ENCODE measurements at places on chromosomes 7 and 10.

DNA sequence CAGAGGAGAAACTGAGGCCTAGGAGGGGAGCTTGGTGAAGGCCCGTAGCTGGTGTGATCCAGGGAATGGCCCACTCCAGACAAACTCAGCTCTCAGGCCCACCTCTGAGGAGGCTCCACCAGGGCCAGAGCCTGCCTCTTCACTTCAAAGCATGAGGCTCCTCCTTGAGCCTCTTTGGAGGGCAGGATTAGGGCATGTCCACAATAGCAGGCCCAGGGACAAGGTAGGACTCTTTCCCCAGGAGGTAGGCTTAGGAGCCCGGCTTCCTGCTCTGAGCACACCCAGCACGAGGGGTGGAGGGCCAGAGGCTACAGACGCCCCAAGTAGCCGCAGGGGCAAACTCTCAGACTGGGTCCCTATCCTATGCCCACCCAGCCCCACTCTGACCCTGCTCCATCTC, 164.6 kb upstream of the ZMIZ1 start:
- DNase-seq: no peak

DNA sequence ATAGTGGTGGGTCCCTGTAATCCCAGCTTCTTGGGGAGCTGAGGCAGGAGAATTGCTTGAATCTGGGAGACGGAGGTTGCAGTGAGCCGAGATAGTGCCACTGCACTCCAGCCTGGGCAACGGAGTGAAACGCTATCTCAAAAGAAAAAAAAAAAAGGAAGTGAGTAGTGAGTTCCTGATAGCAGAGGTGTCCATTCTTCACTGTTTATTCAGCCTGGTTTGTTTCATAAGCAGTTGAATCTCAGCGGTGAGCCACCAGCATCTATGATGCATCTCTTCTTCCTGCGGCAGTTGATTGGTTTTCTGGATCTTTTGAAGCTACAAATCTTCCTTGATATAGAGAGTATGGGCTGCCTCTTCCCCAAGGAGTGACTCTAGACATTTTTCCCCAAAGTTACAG, 316.1 kb upstream of the MTPN start:
- no peak for DNase-seq

- no peak for DNase-seq
Measured at GRCh38 chr7:46163246-46163645, 242.2 kb upstream of the IGFBP3 start.

DNA sequence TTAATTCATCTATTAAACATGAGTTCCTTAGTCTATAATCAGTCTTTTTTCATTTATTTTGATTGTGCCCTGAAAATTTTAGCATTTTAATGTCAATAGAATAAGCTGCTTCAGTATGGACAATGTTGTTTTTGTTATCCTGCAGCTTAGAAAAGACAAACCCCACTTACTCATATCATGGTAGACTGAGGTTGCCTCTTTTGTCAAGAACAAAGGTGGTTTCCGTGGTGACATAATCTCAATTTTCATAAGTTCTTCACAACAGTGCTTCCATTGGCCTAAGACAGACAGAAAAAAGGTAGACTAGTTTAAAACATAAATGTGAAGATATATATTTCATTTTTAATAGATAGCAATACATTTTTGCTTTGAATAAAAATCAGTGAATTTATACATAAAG, 69.1 kb downstream of the RTKN2 start:
- DNase-seq: no peak

DNA sequence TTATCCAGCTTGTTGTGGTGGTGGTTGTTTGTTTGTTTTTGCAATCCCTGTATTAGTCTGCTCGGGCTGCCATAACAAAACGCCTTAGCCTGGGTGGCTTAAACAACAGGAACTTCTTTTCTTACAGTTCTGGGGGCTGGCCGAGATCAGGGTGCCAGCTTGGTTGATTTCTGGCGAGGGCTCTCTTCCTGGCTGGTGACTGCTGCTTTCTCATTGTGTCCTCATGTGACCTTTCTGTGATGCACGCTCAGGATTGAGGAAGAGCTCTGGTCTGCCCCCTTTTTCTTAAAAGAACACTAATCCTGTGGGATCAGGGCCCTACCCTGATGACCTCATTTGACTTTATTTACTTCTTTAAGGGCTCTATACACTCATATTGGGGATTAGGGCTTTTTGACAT, 107.1 kb upstream of the NRP1 start:
- no peak for DNase-seq

DNA sequence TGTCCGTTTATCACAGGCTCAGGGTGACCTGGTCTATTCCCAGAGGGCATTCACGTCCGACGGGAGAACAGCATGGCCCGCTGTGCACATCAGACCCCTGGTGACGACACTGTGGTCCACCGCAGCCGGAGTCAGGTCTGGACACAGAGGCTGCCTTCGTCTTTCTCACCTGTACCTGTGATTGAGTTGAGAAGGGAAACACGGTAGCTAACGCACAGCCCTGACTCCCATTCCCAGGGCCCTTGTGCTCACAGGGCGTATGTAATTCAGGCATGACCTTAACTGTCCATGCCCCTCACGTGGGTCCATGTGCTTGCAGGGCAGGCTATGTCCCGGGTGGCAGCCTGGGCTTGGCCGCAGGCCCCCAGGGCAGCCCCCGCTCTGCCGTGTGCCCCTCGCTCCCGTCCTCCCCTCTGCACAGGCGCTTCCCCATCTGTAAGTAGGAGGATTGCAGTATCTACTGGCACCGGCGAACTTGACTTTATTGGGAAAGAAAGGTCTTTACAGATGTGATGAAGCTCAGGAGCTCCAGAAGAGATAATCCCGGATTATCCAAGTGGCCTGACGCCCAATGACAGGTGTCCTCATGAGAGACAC, 221.3 kb upstream of the TCERG1L start:
- no peak for DNase-seq

GRCh38 chr10:131817866-131818509, 82.8 kb upstream of the PPP2R2D start:
- no peak for DNase-seq

DNA sequence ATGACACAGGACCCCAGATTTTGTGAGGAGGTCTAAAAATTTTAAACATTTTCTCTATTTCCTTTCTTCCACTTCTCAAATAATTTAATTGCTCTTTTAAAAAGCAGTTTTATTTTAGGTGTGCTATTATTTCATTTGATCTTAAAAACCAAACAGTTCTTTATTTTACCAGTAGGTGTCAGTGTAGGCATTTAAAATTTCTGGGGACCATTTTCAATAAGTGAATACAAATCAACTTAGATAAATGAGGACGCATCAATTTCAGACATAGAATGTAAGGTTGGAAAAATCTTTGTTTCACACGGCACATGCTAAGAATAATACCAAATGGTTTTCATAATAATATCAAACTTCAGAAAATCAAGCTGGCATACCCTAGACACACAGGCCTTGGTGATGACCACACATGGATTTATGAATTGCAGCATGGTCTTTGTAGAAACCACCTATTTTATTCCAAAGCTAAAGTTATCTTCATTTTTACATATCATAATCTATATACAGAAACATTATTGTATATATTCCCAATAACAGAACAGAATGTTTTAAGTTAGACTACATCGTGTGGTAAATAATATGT, 127.6 kb upstream of the SLC26A5 start:
- no peak for DNase-seq

GRCh38 chr7:73894166-73894565, 33.2 kb downstream of the TMEM270 start:
- DNase-seq: no peak

DNA sequence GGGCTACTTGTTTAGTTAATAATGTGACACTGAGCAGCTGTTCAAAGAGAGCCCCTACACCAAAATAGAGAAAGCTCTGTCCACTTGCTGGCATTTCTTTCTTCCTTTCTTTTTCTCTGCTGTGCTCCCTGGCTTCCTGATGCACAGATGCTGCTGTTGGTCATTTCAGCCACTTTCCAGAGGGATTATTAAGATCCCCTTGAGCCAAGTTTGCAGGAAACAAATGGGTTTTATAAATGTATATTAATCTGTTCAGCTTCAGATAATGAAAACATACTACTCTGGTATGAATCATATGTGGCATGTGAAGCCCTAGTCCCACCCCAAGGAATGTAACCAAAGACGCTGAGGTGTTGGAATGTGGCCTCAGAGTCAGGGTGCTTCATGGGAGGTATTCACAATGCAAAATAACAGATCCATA, 638.2 kb upstream of the FZD8 start:
- no peak for DNase-seq

DNA sequence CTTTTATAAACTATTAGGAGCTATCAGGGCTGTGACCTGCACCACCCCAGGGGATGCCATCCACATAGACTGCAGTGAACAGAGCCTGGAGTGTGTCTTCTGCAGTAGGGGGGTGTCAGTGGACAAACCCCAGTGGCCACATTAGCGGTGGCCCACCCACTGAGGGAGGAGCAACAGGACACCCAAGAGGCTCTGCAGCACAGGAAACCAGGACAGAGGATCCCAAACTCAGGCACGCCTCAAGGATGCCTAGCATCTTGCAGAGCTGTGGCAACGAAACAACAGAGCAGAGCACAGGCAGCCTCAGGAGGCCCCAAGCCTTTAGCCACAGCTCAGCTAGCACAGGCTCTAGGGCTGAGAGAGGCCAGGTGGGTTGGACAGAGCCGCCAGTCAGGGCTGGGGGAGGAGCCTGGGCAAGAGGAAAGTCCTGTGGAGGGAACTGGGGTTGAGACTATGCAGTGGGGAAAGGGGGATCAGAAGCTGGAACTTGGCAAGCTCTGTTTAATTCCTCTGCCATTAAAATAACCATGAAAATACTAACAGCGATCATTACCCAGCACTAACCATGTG, 53.8 kb downstream of the GRID1 start:
- no peak for DNase-seq

GRCh38 chr7:152363798-152364197, 72.0 kb downstream of the KMT2C start:
- no peak for DNase-seq

- DNase-seq: no peak
Measured at GRCh38 chr7:70598976-70599375, 533.0 kb upstream of the GALNT17 start.

DNA sequence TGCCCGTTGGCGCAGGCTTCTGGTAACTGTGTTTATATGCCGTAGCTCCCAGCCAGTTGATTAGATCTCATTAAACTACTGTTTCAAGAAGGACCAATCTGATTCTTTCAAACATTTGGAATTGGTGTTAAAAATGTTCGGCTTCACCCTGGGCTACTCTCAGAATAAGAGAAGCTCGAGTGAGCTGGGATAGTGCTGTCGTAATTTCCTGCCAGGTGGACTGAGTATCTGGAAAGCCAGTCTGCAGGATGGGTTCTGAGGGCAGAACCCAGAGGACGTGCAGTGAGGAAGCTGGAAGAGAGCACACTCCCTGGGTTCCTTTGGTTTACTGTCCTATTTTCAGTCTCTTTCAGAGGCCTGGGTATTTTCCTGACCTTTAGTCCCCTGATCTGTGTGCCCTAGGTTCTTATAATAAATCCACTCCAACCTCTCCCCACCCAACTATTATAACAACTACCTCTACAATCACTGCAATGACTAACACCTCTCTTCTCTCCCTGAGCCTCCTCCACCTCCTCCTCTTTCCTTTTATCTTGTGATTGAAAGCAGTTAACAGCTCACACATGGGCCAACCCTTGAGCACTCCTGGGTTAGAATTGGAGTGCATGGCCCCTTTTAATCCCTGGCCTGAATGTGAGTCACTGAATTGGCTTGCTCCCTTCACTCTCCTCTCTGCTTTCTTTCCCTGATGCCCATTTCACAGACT, 63.0 kb downstream of the AOAH start:
- no peak for DNase-seq

GRCh38 chr10:129126982-129127381, 340.1 kb upstream of the MGMT start:
- DNase-seq: no peak

DNA sequence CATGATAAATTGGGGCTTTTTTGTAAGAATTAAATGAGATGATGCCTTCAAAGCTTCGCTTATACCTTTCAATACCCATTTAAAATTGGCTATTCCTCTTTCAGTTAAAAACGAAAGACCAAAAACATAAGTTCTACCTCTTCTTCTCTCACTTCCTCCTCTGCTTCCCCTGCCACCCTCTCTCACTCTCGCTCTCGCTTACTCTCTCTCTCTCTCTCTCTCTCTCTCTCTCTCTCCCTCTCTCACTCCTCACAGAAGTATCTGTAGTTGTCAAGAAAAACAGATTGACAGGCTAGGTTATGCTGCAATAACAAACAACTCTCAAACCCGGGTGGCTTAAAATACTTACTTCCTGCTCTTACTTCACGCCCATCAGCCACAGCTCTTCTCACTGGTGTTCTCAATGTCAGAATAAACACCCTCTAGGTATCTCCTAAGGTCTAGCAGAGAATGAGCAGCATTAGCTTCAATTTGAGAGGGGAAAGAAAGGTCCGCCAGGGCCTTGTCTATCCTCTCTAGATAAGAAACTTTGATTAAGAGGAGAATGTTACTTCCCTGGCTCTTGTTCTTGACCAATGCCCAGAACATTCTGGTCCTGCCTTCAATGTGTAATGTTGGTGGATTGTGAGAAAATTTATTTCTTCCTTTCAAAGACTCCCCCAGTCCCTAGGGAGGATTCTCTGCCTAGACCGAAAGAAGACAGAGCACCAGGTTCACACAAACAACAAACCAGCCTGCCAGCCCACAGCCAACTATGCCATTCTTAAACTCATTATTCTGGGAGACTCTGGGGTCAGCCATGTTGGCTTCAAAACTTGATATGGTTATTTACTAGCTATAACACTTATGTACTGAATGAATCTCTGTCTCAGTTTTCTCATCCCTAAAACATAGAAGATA, 1028.7 kb downstream of the XPNPEP1 start:
- no peak for DNase-seq

- no peak for DNase-seq
Measured at GRCh38 chr10:116197946-116198675, 74.9 kb downstream of the GFRA1 start.
